Fibroblast of skin of abdomen (primary cell): ENCODE measurements at places on chromosomes 11 and 22.

GRCh38 chr11:98307827-98308491 lies 712.8 kb upstream of the CNTN5 start:
- DNase-seq, result no peak

GRCh38 chr22:19396934-19397733 lies 34.4 kb downstream of the HIRA start:
- no peak for DNase-seq

DNA sequence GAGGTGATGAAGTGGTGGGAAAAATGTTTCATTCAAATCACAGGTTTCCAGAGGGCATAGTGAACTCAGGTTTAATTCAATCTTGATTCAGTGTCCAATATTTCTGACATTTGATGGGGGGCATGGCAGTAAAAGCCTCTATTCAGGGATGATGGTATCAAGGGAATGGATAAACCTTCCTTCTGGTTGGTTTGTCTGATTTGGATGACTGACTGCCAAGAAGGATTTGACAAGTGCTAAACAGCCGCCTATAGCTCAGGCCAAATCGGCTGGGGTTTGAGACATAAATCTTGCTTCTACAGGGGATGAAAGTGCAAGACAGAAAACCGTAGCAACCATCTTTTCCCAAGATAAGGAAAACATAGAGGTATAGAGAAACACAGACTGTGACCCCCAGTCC lies 121.8 kb upstream of the C11orf87 start:
- no peak for DNase-seq

GRCh38 chr11:119774172-119774763 lies 45.3 kb upstream of the NECTIN1 start:
- DNase-seq, result peak; percentile 42
